Activated CD4-positive, alpha-beta T cell treated with anti-CD3 and anti-CD28 coated beads, Interleukin-2, amount 10 ng/mL, durations not matched to agents 24 days and 14 days (primary cell): ENCODE measurements at places on chromosomes 1 and 21.

DNA sequence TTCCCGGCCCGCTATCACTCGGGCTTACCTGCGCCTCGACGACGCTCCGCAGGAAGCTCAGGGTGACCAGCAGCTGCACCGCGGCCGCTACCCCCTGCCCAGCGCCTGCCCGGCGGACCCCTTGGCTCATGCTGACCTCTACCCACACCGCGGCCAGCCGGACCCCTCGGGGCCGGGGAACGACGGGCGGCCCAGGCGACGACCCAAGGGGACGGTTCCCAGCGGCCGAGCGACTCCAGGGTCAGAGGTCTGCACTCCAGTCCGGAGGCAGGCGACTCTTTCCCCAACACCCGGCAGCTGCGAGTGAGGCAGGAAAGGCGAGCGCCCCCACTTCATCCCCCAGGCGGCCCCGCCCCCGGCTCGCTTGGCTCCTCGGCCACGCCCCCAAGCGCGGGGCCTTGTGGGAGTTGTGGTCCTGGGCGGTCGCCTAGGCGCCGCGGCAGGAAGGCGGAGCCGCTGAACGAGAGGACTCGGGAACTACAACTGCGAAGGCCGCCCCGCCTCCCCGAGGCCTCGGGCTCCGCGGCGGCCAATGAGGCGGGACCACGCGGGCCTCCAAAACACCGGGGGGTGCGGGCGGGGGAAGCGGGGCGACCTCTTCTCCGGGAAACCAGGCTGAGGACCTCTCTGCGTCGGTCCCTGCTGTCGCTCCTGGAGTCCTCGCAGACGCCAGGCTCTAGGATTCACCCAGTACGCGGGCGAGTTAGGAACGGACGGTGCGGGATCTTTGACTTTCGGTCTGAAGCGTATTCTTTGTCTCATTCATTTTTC, at the start of gene ERO1B:
ERO1B (minus strand) TSS at position 305 of the 771 bp plus-strand sequence; CDS start at position 130, 175 bp downstream.
- DNase-seq, result peak; percentile 100

GRCh38 chr1:215569986-215570824, 3.1 kb downstream of the KCTD3 start:
- no peak for DNase-seq

- DNase-seq, result no peak
Observed at GRCh38 chr1:25744140-25744581, 55.8 kb upstream of the SELENON start.

GRCh38 chr1:201268604-201269151, 14.6 kb upstream of the PKP1 start:
- DNase-seq, result no peak

GRCh38 chr1:245604979-245605378, 450.2 kb downstream of the KIF26B start:
- DNase-seq, result no peak

DNA sequence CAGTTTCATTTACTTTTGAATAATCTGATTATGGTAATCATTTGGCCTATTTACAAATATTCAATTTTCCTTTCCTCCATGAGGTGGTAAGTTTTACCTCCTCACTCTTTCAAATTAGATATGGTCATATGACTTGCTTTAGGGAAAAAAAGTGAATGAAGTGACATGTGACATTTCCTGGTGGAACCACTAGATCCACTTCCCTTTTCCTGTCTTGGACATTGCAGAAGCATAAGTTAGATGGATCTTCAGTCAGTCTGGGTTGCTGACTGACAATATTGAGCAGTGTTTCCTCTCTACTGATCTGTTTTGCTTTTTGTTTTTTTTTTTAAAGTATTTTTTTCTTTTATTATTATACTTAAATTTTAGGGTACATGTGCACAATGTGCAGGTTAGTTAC, 481.1 kb upstream of the PTBP2 start:
- DNase-seq, result no peak

- DNase-seq, result no peak
Observed at GRCh38 chr1:87436534-87436933, 107.9 kb downstream of the LMO4 start.

- peak; percentile 50 for DNase-seq
Observed at GRCh38 chr1:99680270-99680669, 34.4 kb downstream of the PALMD start.

- no peak for DNase-seq
Observed at GRCh38 chr1:155850345-155850744, 6.7 kb downstream of the GON4L start.

DNA sequence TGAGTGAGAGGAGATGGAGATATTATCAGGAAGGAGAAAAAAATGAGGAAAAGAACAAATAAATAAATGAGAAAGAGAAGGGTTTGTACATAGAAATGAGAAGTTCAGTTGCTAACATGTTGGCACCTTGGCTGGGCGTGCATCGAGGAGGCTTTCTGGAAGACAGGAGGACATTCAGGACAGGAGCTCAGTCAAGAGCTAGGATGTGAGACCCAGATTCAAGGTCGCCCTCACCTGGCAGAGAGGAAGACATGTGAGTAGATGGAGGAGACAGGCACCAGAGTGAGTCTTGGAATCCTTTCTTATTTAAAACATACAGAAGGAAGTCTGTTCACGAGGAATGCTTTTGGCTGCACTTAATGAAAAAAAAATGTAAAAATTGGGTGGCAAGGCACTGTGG, 640.9 kb downstream of the NPHP4 start:
- DNase-seq, result no peak

DNA sequence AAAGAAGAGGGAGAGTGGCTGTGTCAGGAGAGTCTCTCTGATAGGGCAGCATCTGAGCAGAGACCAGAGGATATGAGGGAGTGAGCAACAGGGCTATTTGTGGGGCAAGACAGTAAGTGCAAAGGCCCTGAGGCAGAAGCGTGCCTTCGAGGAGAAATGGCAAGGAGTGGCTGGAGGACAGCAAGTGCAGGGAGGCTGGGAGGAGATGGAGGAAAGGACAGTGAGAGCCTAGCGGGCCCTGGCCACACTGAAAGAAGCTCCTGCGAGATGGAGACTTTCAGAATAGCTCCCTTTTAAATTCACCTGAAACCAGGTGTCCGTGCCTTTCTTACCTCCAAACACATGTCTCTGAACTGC, 25.2 kb downstream of the EXOC8 start:
- no peak for DNase-seq

DNA sequence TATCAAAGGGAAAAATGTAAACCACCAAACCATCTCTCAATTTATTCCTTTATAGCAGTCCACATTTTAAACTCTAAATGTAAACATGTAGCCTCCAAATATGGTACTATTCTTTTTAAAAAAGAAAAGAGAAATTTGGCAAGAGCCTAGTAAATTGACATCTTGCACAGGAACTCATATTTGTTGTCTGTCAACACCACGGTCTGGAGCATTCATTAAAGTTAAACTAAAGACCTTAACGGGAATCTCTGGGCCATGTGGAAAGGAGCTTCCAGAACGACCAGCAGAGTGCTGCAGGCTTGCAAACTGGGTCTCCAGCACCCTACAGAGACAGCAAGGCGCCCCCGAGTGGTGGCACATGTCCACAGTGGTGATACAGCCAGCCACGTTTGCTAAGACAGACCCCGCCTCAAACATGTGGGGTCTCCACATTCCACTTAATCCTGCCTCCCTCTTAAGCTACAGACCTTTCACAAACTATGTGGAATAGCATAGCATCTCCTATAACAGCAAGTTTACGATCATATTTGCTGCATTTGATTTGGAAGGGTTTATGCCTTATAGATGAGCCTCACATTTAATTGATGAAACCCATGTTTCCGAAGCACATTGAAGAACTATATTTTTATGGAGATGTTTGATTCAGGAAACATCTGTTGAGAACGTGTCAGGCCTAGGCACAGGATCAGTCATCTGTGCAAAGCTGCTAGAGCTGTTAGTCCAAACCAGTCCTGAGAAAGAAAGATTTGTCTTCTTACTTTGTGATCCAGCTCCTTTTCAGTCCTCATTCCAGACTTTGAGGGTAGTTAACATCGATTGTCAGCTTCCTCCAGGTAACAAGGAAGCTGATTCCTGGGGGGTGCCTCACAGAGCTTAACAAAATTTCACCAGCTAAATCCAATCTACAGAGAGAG, 96.4 kb upstream of the BACE2 start:
- DNase-seq, result no peak

DNA sequence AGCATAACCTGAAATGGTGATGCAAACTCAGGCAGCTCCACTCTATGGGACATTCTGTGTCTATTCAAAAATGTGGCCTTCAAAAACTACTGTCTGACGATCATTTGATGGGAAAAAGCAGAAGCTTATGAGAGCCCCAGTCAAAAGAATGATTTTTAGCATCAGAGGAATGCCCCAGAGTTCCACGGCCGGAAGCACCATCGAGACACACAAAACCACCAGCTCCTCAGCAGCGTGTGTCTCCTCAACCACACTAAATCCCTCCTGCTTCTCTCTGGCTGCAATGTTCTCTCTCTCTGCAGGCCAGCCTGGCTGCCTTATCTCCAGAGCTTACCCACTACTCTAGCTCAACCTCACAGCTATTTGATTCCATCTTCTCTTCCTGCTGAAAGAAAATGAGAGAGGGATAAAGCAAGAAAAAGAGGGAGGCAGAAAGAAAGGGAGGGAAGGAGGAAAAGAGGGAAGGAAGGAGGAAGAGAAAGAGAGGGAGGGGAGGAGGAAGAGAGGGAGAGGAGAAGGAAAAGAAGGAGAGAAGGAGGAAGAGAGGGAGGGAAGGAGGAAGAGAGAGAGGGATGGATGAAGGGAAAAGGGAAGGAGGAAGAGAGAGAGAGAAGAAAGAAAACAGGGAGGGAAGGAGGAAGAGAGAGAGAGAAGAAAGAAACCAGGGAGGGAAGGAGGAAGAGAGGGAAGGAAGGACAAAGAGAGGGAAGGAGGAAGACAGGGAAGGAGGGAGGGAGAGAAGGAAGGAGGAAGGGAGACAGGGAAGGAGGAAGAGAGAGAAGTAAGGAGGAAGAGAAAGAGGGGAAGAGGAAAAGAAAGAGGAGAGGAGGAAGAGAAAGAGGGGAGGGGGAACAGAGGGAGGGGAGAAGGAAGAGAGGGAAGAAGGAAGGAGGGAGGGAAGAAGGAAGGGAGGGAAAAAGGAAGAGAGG, 33.5 kb upstream of the LAPTM5 start:
- peak; percentile 66 for DNase-seq

DNA sequence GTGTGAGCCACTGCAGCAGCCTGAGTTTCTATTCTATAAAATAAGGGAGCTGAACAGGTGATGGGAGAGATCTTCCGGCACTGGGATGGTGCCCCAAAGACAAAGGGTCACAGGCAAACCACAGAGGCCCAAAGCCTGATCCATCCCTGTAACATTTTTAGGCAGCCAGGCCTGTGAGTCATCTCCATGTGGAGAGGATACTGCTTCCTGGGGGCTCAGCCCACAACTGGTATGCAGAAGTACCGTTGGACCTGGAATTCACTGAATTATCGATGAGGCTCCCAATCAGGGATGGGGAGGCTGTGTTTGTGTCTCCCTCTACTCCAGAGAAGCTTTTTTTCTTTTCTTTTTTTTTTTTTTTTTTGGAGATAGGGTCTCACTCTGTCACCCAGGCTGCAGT, 48.8 kb upstream of the WASF2 start:
- DNase-seq, result no peak

DNA sequence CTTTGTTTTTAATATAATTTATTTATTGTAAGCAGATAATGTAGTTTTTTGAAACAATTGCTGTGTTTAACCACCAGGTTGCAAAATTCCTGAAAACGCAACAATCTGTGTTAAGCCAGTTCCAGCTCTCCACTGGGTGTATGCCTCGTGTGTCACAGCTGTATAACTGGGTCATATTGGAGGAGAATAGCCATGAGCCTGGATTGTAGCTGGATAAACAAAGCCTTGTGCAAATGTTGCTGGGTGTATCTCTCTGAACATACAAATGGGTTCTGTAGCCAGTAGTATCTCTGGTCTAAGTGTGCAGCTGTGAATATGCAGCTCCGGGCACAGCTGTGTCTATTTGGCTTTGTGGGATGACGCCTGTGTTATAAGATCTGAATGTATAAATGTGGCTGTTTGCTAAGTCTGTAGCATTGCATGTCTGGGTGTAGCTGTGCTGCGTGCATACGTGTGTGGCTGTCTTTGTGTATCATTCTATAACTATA, 2.8 kb downstream of the TCEA3 start:
- no peak for DNase-seq

DNA sequence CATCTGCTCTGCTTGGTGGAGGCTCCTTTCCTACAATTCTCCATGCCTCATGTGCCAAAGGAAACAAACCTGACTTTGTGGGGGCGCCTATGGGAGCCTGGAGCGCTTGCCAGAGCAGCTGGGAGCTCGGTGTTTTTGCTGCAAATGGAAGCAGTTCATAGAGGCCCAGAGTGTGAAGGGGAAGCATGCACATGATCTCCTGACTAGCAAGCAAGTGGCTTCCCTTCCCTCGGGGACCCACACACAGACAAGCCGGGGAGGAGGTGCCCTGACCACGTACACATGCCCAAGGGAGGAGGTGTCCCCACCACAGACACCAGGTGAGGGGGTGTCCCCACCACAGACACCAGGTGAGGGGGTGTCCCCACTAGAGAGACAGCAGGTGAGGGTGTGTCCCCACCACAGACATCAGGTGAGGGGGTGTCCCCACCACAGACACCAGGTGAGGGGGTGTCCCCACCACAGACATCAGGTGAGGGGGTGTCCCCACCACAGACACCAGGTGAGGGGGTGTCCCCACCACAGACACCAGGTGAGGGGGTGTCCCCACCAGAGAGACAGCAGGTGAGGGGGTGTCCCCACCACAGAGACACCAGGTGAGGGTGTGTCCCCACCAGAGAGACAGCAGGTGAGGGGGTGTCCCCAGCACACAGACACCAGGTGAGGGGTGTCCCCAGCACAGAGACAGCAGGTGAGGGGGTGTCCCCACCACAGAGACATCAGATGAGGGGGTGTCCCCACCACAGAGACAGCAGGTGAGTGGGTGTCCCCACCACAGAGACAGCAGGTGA, 106.8 kb downstream of the CRYAA start:
- no peak for DNase-seq

GRCh38 chr21:45969921-45970673, 11.5 kb upstream of the COL6A1 start:
- DNase-seq, result no peak

- no peak for DNase-seq
Observed at GRCh38 chr1:53130598-53130877, 11.9 kb downstream of the SLC1A7 start.

DNA sequence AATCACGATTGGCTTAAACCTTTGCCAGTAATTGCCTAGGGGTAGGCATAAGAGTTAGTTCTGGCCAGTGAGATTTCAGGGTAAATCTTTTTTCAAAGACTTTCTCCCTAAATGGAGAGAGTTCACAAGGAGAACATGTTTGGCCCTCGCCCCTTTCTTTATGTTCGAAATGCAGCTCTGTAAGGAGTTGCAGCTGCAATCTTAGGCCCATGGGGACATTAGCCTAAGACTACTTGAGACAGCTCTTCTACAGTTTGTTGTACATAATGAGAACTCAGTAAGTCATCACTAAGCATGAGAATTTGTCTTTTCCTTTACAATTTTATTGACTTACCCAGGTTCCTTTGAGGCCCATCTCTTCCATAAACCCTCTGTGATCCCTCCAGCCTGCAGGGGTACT, 40.4 kb upstream of the GADD45A start:
- DNase-seq, result no peak
